ENCODE measurements at places on chromosomes 3 and 15.

DNA sequence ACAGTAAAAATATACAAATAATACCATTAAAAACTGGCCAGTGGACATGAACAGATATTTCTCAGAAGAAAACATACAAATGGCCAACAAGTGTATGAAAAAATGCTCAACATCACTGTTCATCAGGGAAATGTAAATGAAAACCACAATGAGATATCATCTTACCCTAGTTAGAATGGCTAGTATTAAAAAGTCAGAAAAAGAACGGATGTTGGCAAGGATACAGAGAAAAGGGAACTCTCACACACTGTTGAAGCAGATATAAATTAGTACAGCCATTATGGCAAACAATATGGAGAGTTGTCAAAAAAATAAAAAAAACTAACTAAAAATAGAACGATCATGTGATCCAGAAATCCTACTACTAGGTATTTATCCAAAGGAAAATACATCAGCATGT lies 222.7 kb upstream of the NAALADL2 start:
- DNase-seq = no peak

DNA sequence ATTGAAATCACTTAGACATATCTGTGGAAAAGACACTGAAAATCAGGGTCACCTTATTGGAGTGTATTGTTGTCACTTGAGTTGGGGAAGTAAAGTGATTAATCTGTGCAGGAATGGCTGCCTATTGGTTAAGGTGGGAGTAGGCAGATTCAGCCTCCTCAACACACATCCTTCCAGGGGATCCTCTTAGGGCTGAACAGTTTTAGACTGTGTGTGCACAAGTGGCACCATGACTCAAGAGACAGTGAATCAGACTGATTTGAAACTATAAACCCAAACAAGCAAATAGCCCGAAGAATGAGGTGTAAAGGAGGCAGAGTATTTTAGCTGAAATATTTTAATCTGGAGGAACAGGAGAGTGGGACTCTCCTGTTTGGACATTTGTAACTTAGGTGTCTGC lies 4.9 kb downstream of the ABHD17C start:
- no peak for DNase-seq

DNA sequence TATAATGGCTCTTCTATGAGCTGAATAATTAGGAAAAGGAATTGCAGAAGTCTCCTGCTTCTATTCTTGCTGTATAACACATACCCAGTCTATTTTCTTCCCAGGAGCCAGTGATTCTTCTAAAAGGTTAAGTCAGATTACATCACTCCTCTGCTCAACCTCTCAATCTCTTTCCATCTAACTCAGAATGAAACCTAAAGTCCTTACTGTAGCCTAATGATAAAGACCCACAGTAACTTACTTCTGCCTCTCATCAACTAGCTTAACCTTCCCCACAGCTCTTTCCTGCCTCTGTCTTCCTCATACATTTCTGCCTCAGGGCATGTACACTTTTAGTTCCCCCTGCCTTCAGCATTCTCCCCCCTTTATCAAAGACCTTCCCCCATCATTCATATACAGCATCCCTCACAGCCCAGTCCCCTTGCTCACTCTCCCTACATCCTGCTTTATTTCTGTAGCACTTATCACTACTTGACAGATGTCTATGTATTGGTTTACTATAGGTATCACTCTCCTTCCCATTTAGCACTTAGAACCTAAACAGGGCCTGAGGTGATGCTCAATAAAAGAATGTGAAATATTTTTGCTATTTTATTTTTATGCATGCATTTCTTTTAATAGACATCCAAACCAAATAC lies 28.5 kb upstream of the CMTM6 start:
- DNase-seq = no peak

DNA sequence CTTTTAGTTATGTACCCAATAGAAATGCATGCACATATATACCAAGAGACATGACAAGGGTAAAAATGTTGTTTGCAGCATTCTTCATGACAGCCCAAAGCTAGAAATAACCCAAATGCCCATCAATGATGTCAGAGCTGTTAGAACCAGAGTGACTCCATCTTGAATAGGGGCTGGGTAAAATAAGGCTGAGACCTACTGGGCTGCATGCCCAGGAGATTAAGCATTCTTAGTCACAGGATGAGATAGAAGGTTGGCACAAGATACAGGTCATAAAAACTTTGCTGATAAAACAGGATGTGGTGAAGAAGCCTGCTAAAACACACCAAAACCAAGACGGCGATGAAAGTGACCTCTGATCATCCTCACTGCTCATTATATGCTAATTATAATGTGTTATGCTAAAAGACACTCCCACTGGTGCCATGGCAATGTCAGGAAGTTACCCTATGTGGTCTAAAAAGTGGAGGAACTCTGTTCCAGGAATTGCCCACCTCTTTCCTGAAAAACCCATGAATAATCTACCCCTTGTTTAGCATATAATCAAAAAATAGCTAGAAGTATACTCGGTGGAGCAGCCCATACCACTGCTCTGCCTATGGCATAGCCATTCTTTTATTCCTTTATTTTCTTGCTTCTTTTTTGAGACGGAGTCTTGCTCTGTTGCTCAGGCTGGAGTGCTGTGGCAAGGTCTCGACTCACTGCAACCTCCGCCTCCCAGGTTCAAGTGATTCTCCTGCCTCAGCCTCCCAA lies 32.9 kb downstream of the ZBTB11 start:
- no peak for DNase-seq

Measured in activated T-helper 1 cell treated with Interleukin-2 at 50 U/mL for 16 hours (primary cell).